ENCODE measurements at places on chromosomes 1 and 21.
A peak's percentile ranks its signal among the peaks of the same experiment; 100 is the strongest.

DNA sequence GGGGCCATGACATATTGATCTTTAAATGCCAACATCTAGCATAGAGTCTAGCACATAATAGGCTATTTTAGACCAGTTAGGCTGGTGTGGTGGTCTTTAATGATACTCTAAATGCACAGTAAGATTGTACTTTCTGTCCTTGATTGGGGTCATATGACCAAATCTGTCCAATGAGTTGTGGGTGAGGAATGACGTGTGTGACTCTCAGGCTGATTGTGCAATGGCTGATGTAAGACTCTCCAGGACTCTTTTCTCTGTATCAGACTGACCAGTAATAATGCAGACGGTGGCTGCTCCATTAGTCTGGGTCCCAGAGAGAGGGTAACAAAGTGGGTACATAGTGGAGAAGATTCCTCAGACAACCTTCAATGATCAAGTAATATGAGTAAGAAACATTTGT, 541.6 kb upstream of the CAMK1G start:
- no peak for DNase-seq

- DNase-seq = no peak
Observed at GRCh38 chr1:7941437-7941793, 776 bp upstream of the TNFRSF9 start.

- DNase-seq = no peak
Observed at GRCh38 chr1:245258271-245258920, 103.6 kb downstream of the KIF26B start.

- DNase-seq = no peak
Observed at GRCh38 chr1:41103766-41104165, 82.2 kb upstream of the SLFNL1 start.

GRCh38 chr1:237429252-237429651, 387.3 kb downstream of the RYR2 start:
- DNase-seq = no peak

DNA sequence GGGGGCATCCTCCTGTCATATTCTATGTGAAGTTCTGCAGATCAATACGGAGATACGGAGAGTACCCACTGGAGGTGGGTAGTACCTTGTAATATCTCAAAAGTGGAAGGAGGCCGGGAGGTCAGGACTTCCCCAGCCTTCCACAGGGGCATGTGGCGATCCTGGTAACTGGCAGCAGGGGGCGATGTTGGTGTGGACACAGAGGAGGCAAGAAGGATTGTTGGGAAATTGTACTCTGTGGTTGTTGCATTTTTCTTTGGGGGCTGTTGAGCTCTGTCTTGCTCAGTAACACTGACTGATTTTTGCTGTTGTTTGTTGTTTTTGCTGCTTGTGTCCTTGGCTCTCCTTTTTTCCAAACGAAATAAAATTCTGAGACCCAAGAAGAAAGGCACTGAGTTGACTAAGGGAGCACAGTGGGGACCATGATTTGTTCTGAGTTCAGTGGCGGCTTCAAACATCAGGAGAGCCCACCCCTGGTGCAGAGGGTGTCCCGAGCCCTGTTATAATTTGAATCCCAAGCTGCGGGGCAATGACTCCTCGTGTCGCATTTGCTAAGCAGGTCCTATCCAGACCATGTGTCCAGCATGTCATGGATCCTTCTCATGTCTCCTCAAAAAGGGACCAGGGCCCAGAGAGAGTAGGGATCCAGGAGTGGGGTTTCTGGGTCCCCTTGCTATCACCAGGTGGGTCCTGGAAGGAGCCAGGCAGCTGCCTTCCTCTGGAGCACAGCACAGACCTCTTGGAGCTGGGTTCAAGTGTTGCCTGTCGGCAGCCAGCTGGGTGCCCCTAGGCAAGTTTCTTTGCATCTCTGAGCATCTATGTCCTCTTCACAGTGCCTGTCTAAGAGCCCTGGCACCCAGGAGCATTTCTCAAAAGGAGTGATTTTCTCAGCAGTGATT, 22.8 kb downstream of the LHX4 start:
- DNase-seq = peak; percentile 78

DNA sequence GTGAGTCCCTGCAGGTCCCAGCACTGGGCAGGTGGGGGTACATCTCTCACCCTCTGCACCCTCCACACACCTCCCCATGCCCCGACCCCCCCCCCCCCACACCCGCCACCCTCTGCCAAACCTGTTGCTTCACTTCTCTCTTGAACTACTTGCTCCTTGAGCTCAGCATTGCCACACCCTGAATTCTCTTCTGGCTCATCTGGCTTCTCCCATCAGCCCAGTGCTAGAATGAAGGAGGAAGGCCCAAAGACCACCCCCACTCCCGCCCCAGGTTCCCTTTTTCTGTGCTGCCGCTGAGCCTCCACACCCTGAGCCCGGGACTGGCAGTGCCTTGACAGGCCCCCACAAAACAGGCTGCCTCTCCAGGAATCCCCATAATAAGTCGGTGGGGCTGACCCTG, 6.4 kb upstream of the TNNI1 start:
- no peak for DNase-seq

- no peak for DNase-seq
Observed at GRCh38 chr1:10637400-10637799, 159.0 kb downstream of the CASZ1 start.

- no peak for DNase-seq
Observed at GRCh38 chr21:15060543-15061175, 4.1 kb downstream of the NRIP1 start.

DNA sequence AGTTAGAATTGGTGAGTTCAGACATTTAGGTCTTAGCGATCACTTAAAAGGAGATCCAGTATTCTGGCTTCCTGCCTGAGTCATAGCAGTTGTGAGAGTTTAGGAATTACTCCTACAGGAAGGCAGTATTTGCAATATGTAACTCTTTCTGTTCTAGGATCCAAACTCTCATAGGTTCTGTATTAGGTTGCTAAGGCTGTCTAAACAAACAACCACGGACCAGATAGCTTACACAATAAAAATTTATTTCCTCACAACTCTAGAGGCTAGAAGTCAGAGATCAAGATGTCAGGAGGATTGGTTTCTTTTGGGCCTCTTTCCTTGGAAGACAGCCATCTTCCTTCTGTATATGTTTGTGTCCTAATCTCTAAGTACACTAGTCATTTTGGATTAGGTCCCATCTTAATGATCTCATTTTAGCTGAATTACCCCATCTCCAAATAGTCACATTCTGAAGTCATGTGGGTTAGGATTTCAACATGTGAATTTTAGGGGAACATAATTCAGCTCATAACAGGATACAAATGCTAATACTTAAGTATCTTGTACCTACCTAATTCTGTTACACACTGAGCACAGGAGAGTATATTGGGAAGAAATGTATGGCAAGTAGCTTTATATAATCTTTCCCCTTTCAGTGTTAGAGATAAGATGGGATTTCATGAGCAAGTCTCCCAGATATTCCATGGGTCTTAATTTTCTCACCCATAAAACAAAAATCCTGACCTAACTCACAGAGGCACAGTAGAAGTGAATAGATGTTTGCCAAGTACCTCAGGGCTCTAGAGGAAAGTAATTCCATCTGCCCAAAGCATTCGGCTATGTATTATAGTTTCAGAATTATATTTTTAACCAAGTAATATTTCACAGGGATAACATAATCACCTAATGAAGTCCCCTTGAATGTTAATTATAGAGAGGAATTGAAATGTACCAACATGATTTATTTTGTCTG, 144.4 kb downstream of the PTBP2 start:
- no peak for DNase-seq

- DNase-seq = no peak
Observed at GRCh38 chr1:231866392-231867331, 240.1 kb downstream of the DISC1 start.

- DNase-seq = peak; percentile 86
Observed at GRCh38 chr1:47710329-47711071, 272.7 kb downstream of the FOXD2 start.

GRCh38 chr1:5878971-5879370, 113.3 kb downstream of the NPHP4 start:
- DNase-seq = no peak

DNA sequence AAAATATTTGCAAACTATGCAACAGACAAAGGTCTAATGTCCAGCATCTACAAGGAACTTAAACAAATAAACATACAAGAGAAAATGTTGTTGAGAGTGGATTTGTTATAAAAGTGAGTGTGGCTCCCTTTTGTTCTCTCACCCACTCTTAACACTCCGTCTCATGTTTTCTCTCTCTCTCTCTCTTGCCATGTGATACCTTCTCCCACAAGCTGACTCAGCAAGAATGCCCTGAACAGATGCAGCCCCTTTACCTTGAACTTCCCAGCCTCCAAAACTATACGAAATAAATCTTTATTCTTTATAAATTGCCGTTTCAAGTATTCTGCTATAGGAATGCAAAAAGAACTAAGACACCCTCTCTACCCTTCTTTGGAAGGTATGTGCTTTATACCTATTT, 234.1 kb downstream of the ADGRL2 start:
- no peak for DNase-seq

DNA sequence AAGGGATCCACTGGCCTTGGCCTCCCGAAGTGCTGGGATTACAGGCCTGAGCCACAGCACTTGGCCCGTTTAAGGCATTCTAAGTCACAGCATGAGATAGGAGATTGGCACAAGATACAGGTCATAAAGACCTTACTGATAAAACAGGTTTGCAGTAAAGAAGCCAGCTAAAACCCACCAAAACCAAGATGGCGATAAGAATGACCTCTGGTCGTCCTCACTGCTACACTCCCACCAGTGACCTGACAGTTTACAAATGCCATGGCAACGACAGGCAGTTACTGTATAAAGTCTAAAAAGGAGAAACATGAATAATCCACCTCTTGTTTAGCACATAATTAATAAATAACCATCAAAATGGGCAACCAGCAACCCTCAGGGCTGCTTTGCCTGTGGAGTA, 33.3 kb upstream of the RCC2 start:
- no peak for DNase-seq

- DNase-seq = no peak
Observed at GRCh38 chr1:39992888-39993287, 37.9 kb downstream of the MFSD2A start.

DNA sequence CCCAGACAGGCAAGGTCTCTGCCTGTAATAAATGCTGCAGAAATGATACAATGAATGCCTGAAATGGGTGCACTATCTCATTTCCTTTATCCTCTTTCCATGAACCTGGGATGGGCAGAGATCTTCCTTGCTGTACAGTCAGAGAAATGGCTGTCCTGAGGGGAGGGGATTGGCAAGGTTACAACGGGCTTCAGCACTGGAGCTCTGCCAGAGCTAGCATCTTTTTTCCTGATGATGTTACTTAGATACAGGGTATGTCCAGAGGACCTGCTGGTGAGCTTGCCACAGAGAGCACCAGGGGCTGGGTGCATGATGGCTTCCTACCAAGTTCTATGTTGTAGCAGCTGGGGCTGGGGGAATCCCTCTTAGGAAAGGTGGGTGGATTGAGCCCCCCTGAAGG, 115.1 kb downstream of the PLXNA2 start:
- DNase-seq = no peak

DNA sequence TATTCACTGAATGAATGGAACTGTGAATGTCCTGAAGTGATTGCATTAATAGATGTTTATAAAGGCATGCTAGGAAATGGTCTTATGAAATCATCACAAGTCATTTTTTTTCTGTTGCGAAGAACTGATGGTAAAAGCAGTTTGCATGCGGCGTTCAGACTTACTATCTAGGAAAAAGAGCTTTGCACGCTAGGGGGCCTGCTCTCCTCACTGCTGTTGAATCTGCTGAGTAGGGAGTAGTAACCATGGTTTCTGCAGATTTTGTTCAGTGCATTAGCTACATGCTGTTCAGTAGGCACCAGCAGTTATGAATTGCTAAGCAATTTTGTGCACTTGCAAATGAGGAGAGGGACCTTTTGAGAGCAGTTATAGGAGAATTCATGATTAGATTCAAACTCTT, 57.9 kb downstream of the CENPF start:
- no peak for DNase-seq

- DNase-seq = no peak
Observed at GRCh38 chr1:182807907-182808306, 18.3 kb downstream of the NPL start.

GRCh38 chr1:88662723-88663122, 21.4 kb upstream of the PKN2 start:
- no peak for DNase-seq

- DNase-seq = no peak
Observed at GRCh38 chr1:39800471-39800835, 11.8 kb upstream of the BMP8B start.

DNA sequence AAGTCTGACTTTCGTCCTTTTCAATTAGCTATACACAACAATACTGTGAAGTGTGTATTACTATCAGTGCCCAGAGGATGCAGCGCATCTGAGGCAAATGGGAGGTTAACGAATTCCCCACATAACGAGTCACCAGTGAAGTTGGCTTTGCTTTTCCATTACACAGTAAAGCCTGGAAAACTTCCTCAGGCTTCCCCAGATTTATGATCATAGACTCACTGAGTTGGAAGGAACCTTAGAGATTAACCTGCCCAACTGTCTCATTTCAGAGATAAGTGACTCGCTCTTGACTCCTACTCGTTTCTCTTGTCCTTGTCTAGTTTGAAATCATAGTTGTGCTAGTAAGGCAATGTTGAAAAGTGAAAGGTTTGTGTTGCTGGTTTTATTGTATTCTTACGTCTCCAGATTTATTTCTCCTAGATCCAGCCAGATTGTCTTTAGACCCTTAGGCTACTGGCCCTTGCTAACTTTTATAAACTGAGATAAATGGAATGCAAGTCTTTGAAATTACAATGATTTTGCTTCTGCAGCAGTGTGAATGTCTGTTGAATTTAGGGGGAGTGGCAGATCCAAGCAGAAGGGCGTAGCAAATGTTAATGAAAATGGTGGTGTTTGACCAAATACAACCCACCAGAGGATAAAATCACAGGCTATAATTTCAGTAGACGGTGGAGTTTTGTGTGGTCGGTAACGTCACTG, 17.3 kb downstream of the S1PR1 start:
- DNase-seq = no peak

DNA sequence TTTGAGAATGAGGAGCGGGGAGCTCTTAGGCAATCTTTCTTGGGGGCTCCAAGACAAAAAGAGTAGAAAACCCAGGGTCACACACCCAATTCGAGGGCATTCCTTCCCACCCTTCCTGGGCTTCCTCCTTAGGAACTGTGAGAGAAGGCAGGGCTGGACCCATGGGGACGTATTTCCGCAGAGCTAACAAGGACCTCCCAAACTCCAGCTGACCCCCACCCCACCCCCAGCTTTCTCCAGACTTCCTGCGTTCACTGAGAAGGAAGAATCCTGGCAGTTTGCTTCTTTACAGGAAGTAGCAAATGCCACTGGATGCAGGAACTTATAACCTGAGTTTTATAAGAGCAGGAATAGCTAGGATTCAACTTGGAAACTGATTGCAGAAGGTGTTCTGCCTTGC, 2.7 kb upstream of the LHX9 start:
- no peak for DNase-seq

GRCh38 chr1:171217658-171218443, 30.4 kb upstream of the FMO1 start:
- no peak for DNase-seq

DNA sequence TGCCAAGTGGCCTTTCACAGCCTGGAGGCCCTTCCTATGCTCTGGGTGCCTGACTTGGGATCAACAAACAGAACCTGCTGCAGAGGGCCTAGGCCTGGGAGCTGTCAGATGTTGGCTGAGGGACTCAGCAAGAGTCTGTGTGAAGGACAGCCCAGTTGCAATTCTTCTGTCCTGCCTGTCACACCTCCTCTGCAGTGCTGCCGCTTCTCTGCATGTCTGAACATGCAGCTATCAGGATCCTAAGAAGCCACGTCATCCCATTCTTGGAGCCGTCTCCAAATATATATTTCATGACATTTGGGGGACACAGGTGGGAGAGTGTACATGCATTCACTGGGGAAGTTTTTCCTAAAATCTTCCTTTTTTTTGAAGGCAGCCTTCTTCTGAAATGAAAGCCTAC, 8.6 kb downstream of the FCAMR start:
- DNase-seq = no peak

GRCh38 chr1:227758366-227758765, 23.1 kb downstream of the SNAP47 start:
- no peak for DNase-seq
